Calu3 (cell line): ENCODE measurements at places on chromosomes 16 and 17.

GRCh38 chr17:41391535-41391934 lies 5.9 kb downstream of the KRT31 start:
- no peaks in the 10 kb centered on the region for H3K27me3 ChIP-seq
- peaks cover 26% of the 10 kb centered on the region for H3K4me1 ChIP-seq
- no peak for DNase-seq
- H3K4me3 ChIP-seq, result no peak overlapping the region
- no peak overlapping the region for H3K27ac ChIP-seq

DNA sequence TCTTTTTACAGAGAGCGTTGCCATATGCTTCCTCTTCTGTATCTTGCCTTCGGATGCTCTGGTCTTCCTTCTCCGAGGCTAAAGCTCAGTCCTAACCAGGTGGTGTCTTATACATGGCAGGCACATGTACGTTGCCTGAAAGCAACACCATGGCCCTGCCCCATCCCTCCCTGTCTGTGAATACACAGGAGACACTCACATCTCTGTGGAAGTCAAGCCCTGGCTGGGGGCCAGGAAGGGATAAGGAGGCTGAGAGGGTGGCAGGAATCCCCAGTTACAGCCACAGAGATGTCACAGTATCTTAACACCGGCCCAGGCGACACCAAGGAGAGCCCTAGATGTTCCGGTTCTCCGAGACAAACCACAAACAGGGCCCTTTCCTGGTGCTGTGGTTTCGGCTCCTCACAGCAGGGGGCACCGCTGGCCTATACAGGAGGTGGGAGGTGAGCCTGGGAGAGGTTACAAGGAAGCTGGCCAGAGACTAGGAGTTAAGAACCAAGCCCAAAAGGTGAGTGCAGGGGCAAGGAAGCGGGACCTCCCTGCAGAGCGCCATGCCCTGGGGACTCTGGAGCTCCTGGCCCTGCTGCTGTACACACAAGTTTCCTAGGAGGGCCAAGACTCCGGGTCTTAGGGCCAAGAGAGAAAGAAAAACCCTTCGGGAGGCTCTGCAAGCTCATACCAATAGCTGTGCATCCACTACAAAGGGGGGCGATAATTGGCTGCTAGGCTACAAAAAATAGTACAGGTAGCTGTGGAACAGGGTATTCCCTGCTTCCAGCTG lies 41.7 kb downstream of the SRL start:
- H3K4me3 ChIP-seq, result peak overlapping the region; percentile 30
- H3K27ac ChIP-seq, result peak overlapping the region; percentile 69
- H3K27me3 ChIP-seq, result no peaks in the 10 kb centered on the region

DNA sequence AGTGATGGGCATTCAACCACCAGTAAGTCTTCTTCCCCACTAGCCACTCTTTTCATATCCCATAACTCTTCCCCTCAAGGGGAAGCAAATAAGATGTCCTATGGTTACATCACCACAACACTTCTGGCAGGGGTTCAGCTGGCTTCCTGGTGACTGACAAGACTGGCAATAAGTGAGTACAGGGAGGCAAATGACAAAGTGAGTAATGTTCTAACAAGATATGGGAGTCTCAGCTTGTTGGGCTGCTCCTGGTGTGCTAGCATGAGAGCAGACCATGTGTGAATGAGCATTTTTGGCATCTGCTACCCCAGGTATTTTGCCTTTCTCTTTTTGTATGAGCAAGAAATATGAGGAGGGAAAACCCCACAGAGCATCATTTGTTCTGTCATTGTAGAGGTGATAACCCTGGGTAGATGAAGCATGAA lies 9.9 kb downstream of the TMIGD1 start:
- no peak overlapping the region for H3K4me3 ChIP-seq
- H3K27ac ChIP-seq, result peak overlapping the region; percentile 20
- peaks cover 21% of the 10 kb centered on the region for H3K4me1 ChIP-seq
- peak; percentile 21 for DNase-seq
- H3K36me3 ChIP-seq, result no peaks in the 10 kb centered on the region

DNA sequence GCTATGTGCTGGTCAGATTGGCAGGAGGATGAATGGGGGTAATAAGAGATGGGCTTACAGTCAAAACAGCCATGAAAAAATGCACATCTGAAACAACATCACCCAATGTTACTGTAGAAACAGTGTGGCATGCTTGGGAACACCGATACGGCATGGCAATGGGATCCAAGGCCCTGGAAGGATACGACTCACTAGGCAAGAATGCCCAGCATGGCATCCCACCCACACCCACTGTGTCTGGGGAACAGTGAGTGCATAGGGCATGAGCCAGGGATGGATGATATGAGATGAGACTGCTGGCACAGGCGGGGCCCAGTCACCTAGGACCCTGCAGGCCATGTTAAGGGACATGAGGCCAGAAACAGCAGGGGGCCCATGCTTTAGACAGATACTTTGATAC lies 11.5 kb downstream of the TRIM25 start:
- H3K36me3 ChIP-seq, result peaks cover 73% of the 10 kb centered on the region
- no peak for DNase-seq
- H3K4me1 ChIP-seq, result peaks cover 31% of the 10 kb centered on the region

GRCh38 chr16:7506363-7506762 lies 173.7 kb downstream of the RBFOX1 start:
- H3K36me3 ChIP-seq, result no peaks in the 10 kb centered on the region
- DNase-seq, result no peak
- no peak overlapping the region for H3K27ac ChIP-seq
- H3K4me1 ChIP-seq, result no peaks in the 10 kb centered on the region
- H3K27me3 ChIP-seq, result no peaks in the 10 kb centered on the region

DNA sequence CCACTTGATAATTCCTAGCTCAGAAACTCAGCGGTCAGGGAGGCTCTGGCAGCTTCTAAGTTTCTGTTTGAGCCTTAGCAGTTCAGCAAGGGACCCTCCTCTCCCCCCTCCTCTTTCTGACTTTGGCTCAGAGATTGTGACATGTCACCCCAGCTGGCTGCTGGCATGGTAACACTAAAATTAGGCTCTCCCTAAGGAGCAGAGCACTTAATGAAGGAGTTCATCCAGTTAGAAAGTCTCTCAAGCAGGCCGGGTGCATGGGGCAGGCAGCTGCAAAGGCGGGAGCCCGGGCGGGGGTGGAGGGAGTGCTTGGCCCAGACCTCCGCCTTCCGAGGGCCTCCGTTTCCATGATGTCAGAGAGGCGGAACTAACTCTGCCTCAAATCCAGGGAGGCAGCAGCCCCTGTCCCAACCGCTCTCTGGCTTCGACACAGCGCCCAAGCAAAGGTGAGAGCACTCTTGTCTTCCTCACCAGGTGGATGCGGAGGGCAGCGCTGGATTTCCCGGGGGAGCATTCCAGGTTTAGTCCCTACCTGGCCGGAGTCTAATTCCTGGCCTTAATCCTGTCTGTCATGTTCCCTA lies 128.0 kb upstream of the PLCG2 start:
- no peak overlapping the region for H3K27ac ChIP-seq
- no peak overlapping the region for H3K4me3 ChIP-seq
- peaks cover 5% of the 10 kb centered on the region for H3K36me3 ChIP-seq
- no peaks in the 10 kb centered on the region for H3K4me1 ChIP-seq

DNA sequence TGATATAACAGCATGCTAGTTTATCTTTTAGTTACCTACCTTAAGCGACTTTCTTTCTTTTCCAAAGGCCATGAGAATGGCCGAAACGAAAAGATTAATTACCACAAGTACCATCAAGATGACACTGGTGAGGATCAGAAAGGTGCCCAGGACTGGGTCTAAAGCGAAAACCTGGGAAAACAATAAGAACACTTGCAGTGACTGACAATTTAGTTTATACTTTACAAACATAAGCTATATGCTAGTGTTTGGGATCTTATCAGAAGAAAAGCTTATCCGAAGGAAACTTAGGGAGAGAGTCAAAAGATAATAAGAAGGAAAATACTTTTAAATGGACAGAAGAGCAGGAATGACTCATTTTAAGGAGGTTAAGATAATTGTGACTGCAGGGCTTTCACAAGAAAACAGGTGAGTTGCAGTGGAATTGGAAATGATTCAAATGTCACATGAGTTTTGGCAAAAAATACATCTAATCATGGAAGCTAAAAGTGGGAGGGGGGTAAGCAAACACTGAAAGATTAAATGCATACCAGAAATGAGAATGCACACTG lies 34.8 kb downstream of the IST1 start:
- H3K4me3 ChIP-seq, result no peak overlapping the region
- H3K36me3 ChIP-seq, result peaks cover 79% of the 10 kb centered on the region
- peaks cover 28% of the 10 kb centered on the region for H3K4me1 ChIP-seq
- H3K27ac ChIP-seq, result no peak overlapping the region
- no peaks in the 10 kb centered on the region for H3K27me3 ChIP-seq
- DNase-seq, result no peak

GRCh38 chr16:8644211-8645140 lies 23.0 kb downstream of the METTL22 start:
- peaks cover 67% of the 10 kb centered on the region for H3K36me3 ChIP-seq
- no peak overlapping the region for H3K27ac ChIP-seq

DNA sequence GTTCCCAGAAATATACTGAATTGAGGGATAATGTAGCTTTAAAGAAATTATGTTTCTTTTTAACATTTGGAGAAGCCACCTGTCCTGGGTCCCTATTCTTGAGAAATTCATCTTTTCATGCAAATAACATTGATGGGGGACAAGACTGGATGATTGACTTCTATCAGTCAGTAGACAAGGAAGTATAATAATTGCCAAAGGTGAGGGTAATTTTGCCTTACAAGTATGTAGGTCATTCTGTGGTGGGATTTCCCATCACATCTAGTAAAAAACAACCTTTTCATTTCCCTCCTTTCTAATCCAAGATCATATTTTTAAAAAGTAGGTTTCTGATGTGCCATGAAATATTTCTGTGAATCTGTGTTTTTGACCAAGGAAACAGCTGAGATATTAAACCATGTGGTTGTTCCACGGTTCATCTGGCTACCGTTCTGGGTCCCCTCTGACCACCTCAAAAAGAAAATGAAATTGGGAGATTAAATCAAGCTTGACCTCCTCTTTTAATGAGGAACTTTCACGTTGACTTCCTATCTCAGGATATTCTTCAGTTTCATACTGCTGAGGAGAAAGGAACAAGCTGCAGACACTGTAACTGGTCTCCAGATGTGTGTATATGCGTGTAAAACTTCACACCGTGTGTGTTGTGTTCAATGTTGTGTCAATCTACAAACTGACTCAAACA lies 138.6 kb downstream of the MAP2K6 start:
- H3K36me3 ChIP-seq, result no peaks in the 10 kb centered on the region
- no peak overlapping the region for H3K27ac ChIP-seq
- H3K4me1 ChIP-seq, result peaks cover 6% of the 10 kb centered on the region

DNA sequence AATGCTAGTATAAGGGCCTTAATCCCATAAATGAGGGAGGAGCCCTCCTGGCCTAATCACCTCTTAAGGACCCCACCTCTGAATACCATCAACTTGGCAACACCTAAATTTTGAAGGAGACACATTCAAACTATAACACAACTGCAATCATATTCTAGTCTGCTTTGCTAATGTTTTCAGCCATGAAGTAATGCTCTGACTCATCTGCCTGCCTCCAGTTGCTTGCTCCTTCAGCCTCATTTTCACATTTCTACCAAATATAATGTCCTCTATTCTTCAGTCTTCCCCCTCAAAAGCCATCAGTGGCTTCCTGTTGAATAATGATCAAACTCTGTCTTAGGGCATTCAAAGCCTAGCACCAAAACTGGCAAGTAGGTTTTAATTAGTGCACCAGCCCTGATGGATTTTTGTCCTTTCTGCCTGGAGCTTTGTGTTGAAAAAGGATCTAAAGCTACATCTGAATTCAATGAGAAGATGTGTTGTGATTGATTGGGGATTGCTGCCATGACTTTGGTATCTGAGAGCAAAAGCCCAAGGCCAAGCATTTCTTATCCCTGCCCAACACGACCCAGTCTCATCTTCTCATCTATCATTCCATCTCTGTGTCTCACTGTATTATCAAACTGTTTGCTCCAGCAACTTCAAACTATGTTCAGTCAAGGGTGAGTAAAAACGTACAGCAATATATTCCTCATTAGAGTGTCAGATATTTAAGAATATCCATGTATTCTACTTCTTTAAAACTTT lies 140.8 kb upstream of the ELAC2 start:
- no peak for DNase-seq
- no peaks in the 10 kb centered on the region for H3K4me1 ChIP-seq
- no peak overlapping the region for H3K4me3 ChIP-seq
- H3K27ac ChIP-seq, result no peak overlapping the region
- H3K27me3 ChIP-seq, result no peaks in the 10 kb centered on the region

DNA sequence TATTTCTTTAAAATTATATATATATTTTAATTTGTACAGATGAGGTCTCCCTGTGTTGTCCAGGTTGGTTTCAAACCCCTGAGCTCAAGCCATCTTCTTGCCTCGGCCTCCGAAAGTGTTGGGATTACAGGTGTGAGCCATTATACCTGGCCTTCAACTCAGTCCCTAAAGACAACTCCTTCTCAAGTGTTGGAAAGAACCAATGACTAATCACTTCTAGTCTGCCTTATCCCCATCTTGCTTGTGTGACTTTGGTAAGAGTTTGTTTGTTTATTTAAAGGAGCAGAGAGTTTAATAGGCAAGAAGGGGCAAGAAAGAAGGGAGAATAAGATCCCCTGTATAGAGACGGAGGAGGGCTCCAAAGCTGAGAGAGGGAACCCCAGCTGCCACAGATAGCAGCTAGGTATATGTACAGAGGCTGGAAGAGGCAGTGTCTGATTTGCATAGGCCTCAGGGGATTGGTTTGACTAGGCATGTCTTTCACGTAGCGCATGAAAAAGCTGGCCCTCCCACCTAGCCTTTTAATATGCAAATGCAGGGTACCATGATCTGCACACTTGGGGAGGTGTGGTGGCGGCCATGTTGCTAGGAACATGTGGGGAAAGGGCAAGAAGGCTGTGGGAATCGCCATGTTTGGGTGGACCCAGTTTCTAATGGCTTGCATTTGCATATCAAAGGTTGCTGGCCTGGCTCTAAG lies 21.5 kb downstream of the ABCC1 start:
- no peak overlapping the region for H3K4me3 ChIP-seq
- H3K27ac ChIP-seq, result no peak overlapping the region
- H3K36me3 ChIP-seq, result peaks cover 7% of the 10 kb centered on the region
- H3K27me3 ChIP-seq, result no peaks in the 10 kb centered on the region
- H3K4me1 ChIP-seq, result peaks cover 11% of the 10 kb centered on the region

GRCh38 chr16:27179500-27180072 lies 23.7 kb upstream of the KDM8 start:
- peaks cover 6% of the 10 kb centered on the region for H3K36me3 ChIP-seq
- peaks cover 7% of the 10 kb centered on the region for H3K4me1 ChIP-seq
- no peak overlapping the region for H3K27ac ChIP-seq
- peaks cover 52% of the 10 kb centered on the region for H3K27me3 ChIP-seq

GRCh38 chr16:23608194-23608593 lies 12.1 kb upstream of the NDUFAB1 start:
- no peak overlapping the region for H3K27ac ChIP-seq
- no peak overlapping the region for H3K4me3 ChIP-seq
- DNase-seq, result no peak
- H3K4me1 ChIP-seq, result no peaks in the 10 kb centered on the region
- peaks cover 26% of the 10 kb centered on the region for H3K36me3 ChIP-seq

GRCh38 chr16:62035115-62036092 lies 834 bp downstream of the CDH8 start:
- no peaks in the 10 kb centered on the region for H3K4me1 ChIP-seq
- no peak for DNase-seq
- no peaks in the 10 kb centered on the region for H3K27me3 ChIP-seq
- H3K27ac ChIP-seq, result no peak overlapping the region
- H3K4me3 ChIP-seq, result no peak overlapping the region
